ENCODE measurements at places on chromosomes 1 and 21.

DNA sequence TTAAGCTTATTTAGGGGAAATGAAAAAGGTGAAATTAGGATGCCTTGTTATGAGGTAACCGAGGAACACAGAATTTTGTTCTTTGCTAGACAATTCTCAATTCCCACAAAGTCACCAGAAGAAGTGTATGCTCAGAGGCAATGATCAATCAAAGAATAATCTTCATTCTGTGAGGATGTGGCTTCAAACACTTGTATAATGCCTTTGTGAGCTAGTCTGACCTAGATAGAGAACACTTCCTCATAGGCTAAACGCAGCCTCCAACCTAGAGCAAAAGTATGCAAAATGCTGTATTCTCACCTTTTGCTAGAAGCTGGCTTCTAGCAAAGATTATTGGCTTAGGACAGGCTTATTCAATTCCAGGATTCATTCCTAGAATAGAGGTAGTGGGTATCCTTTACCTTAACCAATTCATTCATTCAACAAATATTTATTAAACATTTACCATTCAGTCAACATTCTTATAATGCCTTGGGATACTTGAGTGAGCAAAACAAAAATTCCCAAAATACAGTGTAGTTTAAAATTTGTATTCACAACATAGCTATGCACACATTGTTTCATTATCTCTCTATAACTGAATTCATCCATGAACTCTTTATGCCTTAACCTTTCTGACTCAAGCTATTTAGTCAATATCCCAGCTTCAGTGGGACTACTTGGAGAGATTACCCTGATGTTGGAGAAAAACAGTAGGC, 530.2 kb downstream of the PTPRC start:
- DNase-seq = no peak

DNA sequence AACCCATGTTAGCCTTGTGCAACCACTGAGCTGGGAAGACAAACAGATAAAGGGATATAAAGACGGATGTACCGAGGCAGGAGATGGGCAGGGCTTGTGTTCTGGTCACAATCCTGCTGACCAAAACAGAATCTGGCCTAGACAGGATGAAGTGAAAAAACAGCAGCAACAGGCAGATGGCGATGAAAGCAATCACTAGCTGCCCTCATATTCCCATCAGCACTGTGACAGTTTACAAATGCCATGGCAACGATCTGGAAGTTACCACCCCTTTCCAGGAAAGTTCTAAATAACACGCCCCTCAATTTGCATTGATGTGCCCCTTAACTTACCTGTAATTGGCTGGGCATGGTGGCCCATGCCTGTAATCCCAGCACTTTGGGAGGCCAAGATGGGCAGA, 40.6 kb upstream of the CD46 start:
- DNase-seq = peak; percentile 20

DNA sequence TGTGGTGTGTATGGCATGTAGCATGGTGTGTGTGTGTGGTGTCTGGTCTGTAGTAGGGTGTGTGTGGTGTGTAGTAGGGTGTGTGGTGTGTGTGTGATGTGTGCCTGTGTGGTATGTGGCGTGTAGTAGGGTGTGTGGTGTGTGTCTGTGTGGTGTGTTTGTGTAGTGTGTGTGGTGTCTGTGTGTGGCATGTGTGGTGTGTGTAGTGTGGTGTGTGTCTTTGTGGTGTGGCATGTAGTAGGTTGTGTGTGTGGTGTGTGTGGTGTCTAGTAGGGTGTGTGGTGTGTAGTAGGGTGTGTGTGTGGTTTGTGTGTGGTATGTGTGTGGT, 85.5 kb downstream of the SYT2 start:
- DNase-seq = no peak

- no peak for DNase-seq
These were observed 368.6 kb upstream of the VAMP3 start for GRCh38 chr1:7402548-7402850.

DNA sequence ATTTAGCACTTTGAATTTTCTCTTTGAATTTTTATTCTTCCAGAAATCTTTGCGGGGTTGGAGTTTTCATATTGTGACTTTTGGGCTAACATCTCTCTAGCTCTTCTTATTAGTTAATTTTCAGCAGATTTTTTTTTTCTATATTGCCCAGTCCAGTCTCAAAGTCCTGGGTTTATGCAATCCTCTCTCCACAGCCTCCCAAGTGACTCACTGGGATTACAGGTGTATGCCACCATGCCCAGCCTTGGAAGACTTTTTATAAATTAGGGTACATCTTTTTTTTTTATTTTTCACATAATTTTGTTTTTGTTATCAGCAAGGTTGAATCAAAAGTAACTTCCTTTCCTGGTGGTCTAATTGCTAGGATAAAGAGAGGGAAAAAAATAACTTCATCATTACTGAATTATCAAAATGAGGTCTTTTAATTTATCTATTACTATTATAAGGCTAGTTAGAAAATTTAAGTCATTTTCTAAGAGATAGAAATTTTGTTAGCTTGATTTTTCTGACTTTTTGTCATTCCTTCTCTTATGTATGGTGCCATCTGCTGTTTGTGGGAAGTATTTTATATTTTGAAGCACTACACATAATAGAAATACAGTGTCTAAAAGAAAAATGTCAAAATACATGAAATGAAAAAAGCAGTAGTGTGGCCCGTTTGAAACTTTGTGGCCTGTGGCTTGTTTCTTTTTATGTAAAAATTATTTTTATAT, 273.4 kb upstream of the CACYBP start:
- peak; percentile 39 for DNase-seq

- no peak for DNase-seq
These were observed 603.7 kb upstream of the CAMK1G start for GRCh38 chr1:208979776-208980175.

DNA sequence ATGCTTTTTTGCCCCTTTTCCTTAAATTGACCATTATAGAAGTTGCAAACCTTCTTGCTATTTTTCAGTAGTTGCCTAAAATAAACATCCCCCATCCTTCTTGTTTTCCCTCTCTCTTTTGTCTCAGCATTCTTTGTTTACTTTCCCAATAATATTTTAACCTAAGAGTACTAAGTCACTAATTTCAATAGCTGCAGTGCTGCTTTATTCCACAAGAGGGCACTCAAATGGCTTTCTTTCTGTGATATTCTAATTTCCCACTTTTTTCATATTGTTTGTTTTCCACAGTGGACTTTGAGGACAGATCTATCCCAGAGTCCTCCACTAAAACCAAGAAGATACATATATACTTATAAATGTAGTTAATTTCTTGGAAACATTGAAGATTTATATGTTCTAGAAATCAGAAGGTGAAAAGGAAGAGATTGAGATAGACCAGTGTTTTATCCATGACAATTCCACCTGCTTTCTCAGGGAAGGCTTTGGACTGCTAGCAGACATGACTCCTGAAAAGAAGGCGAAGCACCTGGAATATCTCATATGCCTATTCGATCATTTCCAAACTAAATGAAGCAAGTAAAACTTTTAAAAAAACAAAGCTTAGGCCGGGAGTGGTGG, 104.8 kb upstream of the GRIK1 start:
- peak; percentile 1 for DNase-seq

GRCh38 chr1:6794164-6794563, 8.9 kb downstream of the CAMTA1 start:
- DNase-seq = peak; percentile 32

DNA sequence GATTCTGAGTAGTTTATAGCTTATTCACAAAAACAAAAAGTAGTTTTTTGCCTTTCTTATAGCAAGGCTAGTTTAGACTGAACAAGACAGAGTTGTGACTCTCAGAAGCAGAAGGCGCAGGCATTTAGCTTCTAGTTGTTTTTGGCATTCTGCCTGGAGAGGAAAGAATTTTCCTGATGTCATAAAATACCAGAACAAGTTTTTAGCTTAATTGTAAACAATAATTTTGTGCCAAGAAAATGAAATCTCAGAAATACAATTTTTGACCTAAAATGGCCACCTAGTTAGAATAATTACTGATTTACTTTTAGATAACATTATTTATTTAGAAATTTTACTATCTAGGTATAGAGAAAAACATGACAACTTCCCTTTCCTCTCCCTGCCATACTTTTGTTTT, 1.0 kb downstream of the DNAJB4 start:
- peak; percentile 64 for DNase-seq

- no peak for DNase-seq
These were observed 4.1 kb downstream of the NUDT17 start for GRCh38 chr1:145849356-145850160.

- DNase-seq = no peak
These were observed 16.9 kb downstream of the CRB1 start for GRCh38 chr1:197284966-197285365.

DNA sequence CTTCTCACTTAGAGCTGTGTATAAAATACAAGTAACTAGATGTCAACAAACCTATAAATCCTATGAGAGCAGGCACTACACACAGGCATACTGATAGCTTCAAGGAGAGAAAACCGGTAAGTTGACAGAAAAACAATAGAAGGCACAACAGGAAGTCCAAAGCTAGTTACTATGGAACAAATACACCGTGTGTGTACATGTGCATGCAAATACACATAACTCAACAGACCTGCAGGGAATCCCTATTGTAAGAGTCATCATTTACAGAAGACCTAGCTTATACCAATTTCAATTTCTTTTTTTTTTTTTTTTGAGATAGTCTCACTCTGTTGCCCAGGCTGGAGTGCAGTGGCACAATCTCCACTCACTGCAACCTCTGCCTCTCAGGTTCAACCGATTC, 26.3 kb downstream of the JAK1 start:
- DNase-seq = no peak

- DNase-seq = no peak
These were observed 3.3 kb downstream of the SSBP3 start for GRCh38 chr1:54402896-54403295.

- no peak for DNase-seq
These were observed 1.2 kb downstream of the OLIG1 start for GRCh38 chr21:33070998-33071769.

DNA sequence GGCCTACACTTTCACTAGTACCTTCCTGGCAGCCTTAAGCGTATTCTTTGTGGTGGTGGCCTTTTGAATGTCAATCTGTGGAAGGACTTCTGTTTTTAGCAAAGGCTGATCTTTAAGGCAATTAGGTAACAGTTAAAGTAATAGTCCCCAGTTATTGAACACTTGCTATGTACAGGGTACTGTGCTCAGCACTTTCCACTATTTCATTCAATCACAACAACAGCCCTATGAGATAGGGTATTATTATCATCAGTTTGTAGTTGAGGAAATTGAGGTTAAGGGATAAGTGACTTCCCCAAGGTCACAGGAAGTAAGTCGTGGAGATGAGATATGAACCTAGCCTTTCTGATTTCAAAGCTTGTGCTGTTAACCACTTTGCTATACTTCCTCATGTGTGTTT, 185.7 kb downstream of the ST6GALNAC3 start:
- DNase-seq = no peak

DNA sequence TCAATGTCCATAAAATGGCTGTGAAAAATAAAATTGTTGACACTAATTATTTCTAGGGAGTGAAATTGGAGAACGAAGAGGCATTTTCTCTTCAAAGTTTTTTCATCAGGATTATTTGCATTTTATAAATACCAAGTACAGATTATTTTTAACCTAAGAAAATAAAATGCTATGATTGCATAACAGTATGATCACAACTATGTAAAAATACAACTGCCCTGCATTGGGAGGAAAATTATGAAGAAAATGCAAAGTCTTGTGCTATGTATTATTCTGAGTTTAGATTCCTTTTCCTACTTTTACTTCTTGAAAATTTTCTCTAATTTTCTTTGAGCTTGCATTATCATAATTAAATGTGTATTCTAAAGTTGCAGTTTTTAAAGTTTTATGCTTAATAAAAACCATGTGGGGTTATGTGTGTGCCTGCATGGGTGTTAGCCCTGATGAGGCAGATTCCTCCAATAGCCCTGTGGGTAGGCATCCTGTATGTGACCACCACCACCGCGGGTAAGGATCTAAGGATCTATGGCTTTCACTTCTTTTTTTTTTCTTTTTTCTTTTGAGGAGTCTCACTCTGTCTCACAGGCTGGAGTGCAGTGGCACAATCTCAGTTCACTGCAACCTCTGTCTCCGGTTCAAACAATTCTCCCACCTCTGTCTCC, 24.7 kb downstream of the STX6 start:
- no peak for DNase-seq

GRCh38 chr1:44621841-44622286, 52.4 kb downstream of the TMEM53 start:
- DNase-seq = no peak

- DNase-seq = no peak
These were observed 45.7 kb downstream of the PTGS2 start for GRCh38 chr1:186634511-186634910.

GRCh38 chr1:213750231-213751063, 237.3 kb upstream of the PROX1 start:
- DNase-seq = peak; percentile 40

GRCh38 chr1:208410409-208410808, 166.2 kb upstream of the PLXNA2 start:
- DNase-seq = no peak

GRCh38 chr1:6373961-6374720, 19.4 kb downstream of the ACOT7 start:
- DNase-seq = no peak

GRCh38 chr1:207910591-207911354, at the start of gene CD34:
TSS of gene CD34 (minus strand) at chr1:207911125. CDS start at chr1:207911080, 45 bp downstream.
- DNase-seq = no peak

DNA sequence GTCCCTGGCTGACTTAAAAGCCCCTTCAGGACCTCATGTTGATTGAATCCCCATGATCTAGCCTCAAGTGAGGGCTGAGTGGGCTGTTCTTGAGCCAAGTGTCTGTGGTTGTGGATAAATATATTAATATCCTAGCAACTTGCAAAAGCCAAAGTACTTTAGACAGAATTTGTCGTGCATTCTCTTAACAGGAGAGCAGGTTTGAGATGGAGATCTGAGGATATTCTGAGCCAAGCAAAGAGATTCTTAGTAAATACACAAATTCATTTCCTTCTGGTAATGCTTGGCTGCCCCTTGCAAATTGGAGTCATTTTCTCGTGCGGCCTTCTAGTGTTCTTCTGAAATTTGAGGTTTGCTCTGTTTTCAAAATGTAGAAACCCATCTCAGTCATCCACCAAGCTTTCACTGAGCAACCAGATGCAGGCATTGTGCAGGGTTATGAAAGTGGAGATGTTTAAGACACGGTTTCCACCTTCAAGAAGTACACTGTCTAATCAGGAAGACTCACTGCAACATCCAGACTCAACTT, 242.1 kb upstream of the JUN start:
- no peak for DNase-seq

DNA sequence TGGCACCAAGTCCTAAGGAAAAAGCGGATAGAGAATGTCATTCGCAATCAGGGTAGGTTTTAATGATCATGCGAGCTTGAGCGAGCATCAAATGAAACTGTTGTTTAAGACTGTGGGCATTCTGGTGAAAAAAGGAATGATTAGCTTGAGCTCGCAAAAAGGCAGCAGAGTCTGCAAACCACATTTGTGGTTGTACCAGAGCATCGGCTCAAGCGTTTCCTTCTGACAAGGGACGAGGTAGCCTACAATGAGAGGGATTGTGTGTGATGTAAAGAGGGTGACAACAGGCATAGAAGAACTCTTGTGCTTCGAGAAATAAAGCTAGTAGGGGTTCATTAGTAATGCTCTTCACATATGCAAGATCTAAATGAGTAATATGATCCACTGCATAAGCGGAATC, 11.1 kb upstream of the CD48 start:
- no peak for DNase-seq
